ENCODE measurements at places on chromosomes 16 and 17.

DNA sequence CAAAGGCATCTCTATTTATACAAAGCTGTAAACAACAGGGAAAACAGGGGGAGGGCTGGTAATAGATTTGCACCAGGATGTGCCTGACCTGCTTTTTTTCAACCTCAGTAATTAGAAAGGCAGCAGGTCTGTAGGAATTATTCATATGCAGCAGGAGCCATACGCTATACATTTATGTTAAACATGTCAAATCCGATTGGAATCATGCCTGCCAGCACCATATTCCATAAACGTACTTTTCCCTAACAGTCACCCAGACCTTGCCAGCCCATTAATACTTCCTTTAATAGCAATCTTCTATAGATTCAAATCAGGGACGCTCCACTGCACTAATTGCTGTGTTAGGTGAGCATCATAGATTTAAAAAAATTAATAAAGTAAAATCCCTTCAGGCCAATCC lies 223.9 kb downstream of the ZFHX3 start:
- DNase-seq, result no peak

- peak; percentile 59 for DNase-seq
Measured at GRCh38 chr17:49739641-49740271, 24.2 kb downstream of the FAM117A start.

- no peak for DNase-seq
Measured at GRCh38 chr17:34166352-34166751, 88.7 kb upstream of the CCL2 start.

- DNase-seq, result no peak
Measured at GRCh38 chr17:67995570-67996263, 552 bp downstream of the C17orf58 start.

DNA sequence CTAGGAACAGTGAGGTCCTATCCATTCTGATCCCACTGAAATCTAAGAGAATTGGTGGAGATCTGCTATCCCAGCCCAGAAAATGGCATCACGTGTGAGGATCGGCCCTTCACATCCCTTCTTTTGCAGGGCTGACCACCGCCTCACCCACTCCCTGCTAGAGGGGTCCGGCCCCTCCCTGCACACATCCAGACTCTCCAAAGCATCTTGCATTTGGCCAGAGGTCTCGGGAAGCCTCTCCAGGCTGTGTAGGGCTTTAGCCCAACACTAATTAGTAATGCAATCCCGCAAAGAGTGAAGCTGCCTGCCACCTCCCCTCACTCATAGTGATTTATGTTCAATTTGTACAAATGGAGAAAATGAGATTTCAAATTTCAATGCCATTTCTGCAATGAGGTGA lies 434.4 kb upstream of the ZFHX3 start:
- no peak for DNase-seq

GRCh38 chr16:74447578-74447977 lies 26.3 kb upstream of the CLEC18B start:
- no peak for DNase-seq
